ENCODE measurements at places on chromosomes 12 and 14. TPM values are rescaled to one million over a fixed set of nuclear protein-coding genes. Genes with fewer than 3 reads are reported as not detected.

The EMP1 gene
- 746 TPM for total RNA-seq

The SLC38A6 gene
- total RNA-seq: 15.8 TPM

The GOLGA5 gene
- total RNA-seq: 39.4 TPM

The TRIM9 gene
- 2.7 TPM for total RNA-seq

The PXN gene
- total RNA-seq: 110 TPM

The KRT85 gene
- not detected for total RNA-seq

The PLEKHG7 gene
- not detected for total RNA-seq

The WDHD1 gene
- 3.0 TPM for total RNA-seq

The SCNN1A gene
- total RNA-seq: 1.9 TPM

DNA sequence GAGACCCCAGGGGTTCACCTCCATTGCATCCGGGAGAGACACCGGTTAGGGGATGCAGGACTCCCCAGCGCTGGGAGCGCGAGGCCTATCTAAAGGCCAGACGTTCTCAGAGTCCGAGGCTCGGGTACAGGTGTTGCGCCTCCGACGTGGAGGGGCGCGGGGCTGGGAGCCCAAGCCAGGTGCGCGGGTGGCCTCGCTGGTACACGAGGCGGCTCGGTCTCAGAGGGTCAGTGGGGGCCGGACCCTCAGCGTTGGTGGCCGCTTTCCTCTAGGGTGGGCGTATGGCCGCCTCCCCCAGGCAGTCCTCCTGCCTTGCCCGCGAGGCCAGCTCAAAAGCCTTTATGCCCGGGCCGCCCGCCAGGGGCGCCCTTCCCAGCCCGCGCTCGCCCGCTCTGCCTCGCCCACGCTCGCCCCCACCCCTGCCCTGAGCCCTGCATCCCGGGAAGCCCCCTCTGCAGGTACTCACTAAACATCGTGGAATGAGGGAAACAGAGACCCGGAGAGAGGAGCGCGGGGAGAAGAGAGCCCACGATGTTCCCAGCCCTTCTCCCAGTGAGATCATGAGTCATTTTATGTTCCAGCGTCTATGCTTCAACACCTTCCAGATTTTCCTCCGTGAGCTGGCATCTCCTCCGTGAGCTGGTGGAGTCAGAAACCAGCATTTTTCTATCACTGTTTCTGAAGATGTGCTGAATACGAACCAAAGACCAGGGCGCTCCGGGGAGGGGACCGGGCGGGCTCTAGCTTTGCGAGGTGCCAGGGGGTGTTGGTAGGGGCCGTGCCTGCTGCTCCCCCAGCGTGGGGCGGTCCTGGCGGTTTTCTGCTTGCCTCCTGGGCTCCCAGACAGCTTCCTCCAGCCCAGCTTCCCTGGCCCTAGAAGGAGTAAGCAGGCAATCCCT lies 73.8 kb downstream of the DIO3 start:
- no peak for DNase-seq

- no peak for DNase-seq
Observed at GRCh38 chr12:94152292-94153078, 4.1 kb downstream of the PLXNC1 start.

- DNase-seq: no peak
Observed at GRCh38 chr14:54001189-54001878, 44.7 kb upstream of the BMP4 start.

DNA sequence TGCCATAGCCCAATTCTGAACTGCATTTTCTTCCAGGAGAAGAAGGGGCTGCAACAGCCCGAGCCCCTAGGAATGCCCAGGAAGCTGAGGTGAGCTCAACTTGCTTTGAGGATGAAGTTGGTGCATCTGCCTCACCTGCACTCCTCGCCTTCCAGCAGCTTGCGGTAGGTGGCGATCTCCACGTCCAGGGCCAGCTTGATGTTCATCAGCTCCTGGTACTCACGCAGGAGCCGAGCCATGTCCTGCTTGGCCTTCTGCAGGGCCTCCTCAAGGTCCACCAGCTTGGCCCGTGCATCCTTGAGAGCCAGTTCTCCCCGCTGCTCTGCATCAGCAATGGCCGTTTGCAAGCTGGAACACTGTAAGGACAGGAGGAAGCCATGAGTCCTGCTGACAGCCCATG lies 6.0 kb downstream of the KRT75 start:
- peak; percentile 66 for DNase-seq

GRCh38 chr12:86670986-86671385 lies 414.8 kb upstream of the MGAT4C start:
- no peak for DNase-seq

DNA sequence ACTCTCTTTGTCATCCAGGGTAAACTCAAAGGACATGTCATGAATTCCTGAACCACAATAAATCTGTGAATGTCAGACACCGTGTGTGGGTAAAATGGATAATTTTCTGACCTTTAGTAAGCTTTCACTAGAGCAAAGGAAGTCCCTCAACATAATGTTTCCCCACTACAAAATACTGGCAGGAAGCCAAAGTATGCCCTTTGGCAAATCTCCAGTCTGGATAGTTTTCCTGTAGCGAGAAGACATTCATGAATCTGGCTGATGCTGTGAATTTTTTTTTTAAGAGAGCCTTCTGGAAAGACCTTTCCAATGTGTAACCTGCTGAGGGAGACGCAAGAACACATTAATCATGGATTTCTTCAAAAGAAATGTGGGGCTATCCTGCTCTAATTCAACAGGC lies 389.6 kb upstream of the DDHD1 start:
- DNase-seq: no peak

- DNase-seq: no peak
Observed at GRCh38 chr14:23646648-23647549, 10.7 kb downstream of the DHRS2 start.

DNA sequence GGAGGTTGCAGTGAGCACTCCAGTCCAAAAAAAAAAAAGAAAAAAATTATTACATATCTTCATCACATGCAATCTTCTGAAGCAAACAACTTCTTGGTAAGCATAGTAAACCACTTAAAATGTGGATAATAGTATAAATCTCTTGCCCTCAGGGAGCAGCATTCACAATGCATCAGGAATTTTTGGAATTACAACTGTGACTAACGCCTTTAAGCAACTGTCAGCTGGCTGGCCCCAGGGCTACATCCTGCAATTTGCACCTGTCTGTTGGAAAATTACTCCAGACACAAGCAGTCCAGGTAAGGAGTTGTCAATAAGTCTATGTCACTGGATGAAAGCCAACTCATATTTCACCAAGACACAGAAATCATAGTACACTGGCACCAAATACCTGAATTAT lies 5.5 kb upstream of the SLC7A7 start:
- DNase-seq: no peak

DNA sequence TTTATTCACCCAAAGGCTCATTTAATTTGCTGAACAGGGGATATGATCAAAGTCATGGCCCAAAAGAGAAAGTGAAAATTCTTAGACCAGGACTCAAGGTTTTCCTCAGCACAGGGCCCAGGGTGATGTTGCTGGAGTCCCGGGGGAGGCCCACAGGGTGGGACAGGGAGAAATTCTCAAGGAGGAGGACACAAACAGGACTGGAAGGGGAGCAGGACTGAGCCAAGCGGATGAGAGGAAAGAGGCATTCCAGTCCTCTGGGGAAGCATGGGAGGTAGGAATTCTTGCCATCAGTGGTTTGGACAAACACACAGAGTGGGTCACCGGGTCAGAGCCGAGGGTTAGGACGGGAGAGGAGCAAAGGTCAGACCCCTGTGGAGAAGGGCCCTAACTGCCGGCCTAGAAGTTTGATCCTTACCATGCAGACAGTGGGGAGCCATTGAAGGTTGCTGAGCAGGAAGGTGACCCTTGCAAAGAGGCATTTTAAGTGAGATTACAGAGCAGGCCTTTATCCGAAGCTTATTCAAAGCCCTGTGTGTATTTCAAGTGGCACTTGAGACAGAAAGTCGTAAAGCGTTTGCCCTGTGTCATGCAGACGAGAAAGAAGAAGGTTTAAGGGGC lies 68.4 kb upstream of the PTGR2 start:
- peak; percentile 57 for DNase-seq

DNA sequence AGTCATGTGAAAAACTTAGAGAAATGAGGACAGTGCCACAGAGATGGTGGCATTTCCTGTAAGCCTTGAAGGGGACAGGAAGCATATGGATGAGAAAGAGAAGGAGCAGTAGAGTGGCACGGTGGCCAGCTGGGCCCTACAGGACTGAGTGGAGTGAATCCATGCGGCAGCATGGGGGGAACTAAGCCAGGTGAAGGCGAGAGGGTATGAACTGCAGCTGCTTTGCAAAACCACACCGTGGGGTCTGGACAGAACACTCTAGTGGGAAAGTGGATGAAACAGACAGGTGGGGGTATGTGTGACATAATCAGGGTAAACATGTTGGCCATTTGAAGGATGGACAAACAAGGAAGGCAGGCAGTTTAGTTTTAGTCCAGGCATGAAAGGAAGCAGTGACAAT lies 10.4 kb upstream of the SYCP3 start:
- no peak for DNase-seq

GRCh38 chr12:8860165-8860961 lies 37.9 kb downstream of the A2ML1 start:
- DNase-seq: no peak

DNA sequence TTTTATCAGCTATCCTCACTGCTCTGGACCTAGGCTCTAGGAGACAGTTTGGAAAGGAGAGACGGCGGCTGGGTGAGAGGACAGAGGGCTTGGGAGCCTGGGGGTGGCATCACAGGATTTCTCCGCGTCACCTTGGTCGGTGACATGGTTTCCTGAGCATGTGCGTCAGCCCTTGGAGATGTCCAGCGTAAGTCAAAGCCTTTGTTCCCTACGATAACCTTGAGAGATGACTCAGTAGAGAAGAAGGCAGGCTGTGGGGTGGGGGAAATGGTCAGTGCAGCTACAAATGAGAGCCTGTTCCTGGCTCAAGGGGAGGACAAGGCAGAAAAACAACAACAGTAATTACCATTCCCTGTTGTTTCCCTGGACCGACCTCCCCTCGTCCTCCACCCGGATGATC lies 90.2 kb upstream of the TBX3 start:
- no peak for DNase-seq

DNA sequence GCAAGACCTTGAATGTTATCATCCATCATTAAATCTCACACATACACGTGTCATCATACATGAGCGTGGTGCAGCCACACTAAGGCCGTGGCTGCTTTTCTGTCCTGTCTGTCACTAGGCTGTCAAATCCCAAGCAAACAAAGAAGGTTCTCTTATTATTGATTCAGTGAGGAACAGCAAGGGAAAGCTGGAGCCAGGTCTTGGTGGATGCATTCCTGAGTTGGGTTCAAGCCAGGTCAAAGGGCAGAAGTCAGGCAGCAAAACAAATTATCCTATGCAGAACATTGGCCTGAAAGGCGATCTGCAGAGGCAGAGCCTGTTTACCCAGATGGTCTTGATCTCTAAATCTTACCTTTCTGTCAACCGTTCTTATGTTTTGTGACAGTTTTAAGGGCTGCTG lies 252.3 kb downstream of the NEDD1 start:
- no peak for DNase-seq

GRCh38 chr14:28759653-28760313 lies 6.8 kb upstream of the FOXG1 start:
- no peak for DNase-seq

- no peak for DNase-seq
Observed at GRCh38 chr12:93179792-93180191, 197.9 kb upstream of the NUDT4 start.

DNA sequence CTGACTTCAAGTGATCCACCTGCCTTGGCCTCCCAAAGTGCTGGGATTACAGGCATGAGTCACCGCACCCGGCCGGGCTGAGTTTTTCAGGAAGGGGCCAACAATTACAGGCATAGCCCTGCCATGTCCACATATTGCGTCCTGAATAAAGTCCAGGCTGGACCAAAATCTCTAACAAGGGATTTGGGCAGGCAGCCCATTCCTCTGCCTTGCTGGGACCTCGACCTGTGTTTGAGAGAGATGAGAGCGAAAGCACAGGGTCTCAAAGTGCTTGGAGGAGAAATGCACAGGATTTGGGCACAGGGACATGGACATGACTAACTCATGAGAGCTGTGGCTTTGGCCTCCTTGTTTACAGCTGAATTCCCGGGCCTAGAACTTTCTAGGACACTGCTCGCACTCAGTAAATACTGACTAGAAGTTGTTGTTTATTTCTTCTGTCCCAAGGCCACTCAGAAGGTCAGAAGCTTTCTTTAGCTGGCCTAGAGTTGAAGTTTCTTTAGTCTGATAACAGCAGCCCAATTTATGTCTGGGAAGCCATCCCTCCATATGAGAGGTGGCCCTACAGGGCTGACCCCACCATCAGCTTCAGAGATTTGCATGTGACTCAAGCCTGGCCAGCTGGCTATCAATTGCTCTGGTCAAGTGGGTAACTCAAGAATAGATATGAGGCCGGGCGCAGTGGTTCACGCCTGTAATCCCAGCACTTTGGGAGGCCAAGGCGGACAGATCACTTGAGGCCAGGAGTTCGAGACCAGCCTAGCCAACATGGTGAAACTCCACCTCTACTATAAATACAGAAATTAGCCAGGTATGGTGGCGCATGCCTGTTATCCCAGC lies 11.7 kb downstream of the CAMKK2 start:
- no peak for DNase-seq

DNA sequence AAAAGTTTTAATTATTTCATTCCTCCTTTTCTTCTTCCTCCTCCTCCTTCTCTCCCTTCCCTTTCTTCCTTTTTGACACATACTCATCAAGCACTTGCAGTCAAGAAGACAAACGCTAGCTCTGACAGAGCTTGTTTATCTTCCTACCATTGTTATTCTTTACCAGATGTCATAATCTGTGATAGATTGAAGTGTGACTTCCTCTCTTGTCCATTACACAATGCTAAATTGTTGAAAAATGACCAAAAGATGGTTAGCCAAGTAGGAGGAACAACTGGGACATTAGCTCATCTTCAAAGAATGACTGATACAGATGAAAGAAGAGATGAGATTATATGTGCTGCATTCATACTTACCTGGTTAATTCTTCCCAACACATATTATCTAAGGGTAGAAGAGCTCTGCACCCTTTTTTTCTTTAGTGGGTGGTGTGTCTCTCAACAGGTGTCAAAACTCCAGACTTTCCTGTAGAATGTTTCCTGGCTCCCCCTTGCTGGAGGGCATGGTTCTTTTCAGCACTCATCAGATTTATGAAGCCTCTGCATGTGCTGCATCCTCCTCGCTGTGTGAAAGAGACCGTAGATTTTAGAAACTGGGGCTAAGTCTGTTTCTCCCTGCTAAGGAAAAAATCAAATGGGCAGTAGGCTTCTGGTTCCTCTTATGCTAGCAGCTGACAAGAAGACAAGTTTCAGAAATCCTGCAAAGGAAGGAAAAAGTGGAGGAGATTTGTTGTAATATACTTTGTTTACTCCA lies 147.1 kb downstream of the TMX1 start:
- no peak for DNase-seq

GRCh38 chr12:1800401-1801302 lies 19.7 kb upstream of the LRTM2 start:
- DNase-seq: peak; percentile 85

DNA sequence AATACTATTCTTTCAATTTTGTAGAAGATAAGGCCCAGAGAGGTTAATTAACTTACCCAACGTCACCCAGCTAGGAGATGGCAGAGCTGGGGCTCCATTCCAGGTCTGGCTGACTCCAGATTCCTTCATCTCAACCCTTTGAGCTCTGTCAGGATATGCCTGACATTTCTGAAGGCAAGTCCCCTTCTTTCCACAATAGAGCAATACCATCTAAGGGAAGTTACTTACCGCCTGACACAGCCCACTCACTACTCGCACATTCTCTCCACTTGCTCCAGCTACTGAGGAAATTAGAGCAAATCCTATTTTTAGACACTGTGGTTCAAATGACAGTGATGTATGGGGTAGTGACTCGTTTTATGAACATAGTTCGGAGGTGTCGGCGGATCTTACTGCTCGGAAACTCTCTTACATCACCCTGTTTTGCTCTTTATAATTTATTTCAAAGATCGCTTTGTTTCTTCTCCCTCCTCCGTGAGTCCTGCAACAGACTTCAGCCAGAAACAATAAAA lies 2.0 kb upstream of the WSCD2 start:
- no peak for DNase-seq

GRCh38 chr12:132535019-132535418 lies 45.1 kb downstream of the FBRSL1 start:
- DNase-seq: no peak

All from posterior vena cava (tissue), 2 donors.